Hair follicular keratinocyte (primary cell): ENCODE measurements at places on chromosomes 7 and 10. TPM values are rescaled to one million over a fixed set of nuclear protein-coding genes. Genes with fewer than 3 reads are reported as not detected.

Gene SPDYE1
- total RNA-seq, result not detected in 2 replicates

Gene FBXO24
- 0.65 and 0.70 TPM in 2 replicates for total RNA-seq

Gene SOSTDC1
- total RNA-seq, result 0.46 TPM in 1 of 2 replicates, not detected in the other

Gene BLNK
- 0.31 and 0.87 TPM in 2 replicates for total RNA-seq

Gene ZNF722
- total RNA-seq, result not detected in 2 replicates

Gene CACNB2
- not detected in 2 replicates for total RNA-seq

Gene VPS26A
- total RNA-seq, result 19.3 and 21.1 TPM in 2 replicates

Gene IQUB
- not detected in 2 replicates for total RNA-seq

Gene WASHC2C
- total RNA-seq, result 15.5 and 17.1 TPM in 2 replicates

Gene ZPBP
- total RNA-seq, result not detected in 2 replicates

Gene DNAJC12
- 0.23 and 0.57 TPM in 2 replicates for total RNA-seq

Gene IL2RA
- not detected in 2 replicates for total RNA-seq

Gene PRPF18
- total RNA-seq, result 19.2 and 19.7 TPM in 2 replicates

Gene TUBAL3
- 1.1 and 1.5 TPM in 2 replicates for total RNA-seq

Gene AS3MT
- 3.2 and 3.6 TPM in 2 replicates for total RNA-seq

Gene SORBS1
- 0.08 and 0.23 TPM in 2 replicates for total RNA-seq

Gene MRLN
- total RNA-seq, result not detected in 2 replicates

Gene AFAP1L2
- total RNA-seq, result 40.2 and 40.5 TPM in 2 replicates

Gene CDH23
- 1.2 TPM in 1 of 2 replicates, not detected in the other for total RNA-seq

Gene GDF2
- total RNA-seq, result not detected in 2 replicates

Gene MDFIC
- 9.7 and 14.0 TPM in 2 replicates for total RNA-seq

Gene KCNH2
- not detected in 2 replicates for total RNA-seq

Gene HSPA12A
- 3.7 and 7.1 TPM in 2 replicates for total RNA-seq

Gene SEMA3D
- total RNA-seq, result 0.04 and 0.08 TPM in 2 replicates

Gene C10orf62
- total RNA-seq, result not detected in 2 replicates

Gene SPDYE5
- total RNA-seq, result not detected in 2 replicates

Gene ZNF804B
- total RNA-seq, result not detected in 2 replicates

Gene CDK13
- 22.3 and 27.5 TPM in 2 replicates for total RNA-seq

Gene ANKRD61
- not detected in 2 replicates for total RNA-seq

Gene GPR85
- total RNA-seq, result 0.34 TPM in 1 of 2 replicates, not detected in the other

Gene PYROXD2
- total RNA-seq, result 1.5 and 1.6 TPM in 2 replicates

Gene TMEM229A
- not detected in 2 replicates for total RNA-seq

Gene C10orf143
- 2.0 TPM in 1 of 2 replicates, not detected in the other for total RNA-seq

Gene AKR1C3
- total RNA-seq, result 3.7 and 8.4 TPM in 2 replicates

Gene ZNF394
- 14.7 and 14.8 TPM in 2 replicates for total RNA-seq

Gene COBL
- total RNA-seq, result not detected in 2 replicates

Gene PRPS1L1
- not detected in 2 replicates for total RNA-seq

Gene SYT15
- total RNA-seq, result under 0.01 and 0.08 TPM in 2 replicates

Gene TAS2R4
- 0.08 and 0.61 TPM in 2 replicates for total RNA-seq

Gene NAT16
- total RNA-seq, result not detected in 2 replicates

Gene SPDYE2
- total RNA-seq, result not detected in 2 replicates

Gene STEAP2
- total RNA-seq, result 5.1 and 8.7 TPM in 2 replicates

Gene CARD11
- total RNA-seq, result 0.95 and 2.1 TPM in 2 replicates

Gene AGBL3
- total RNA-seq, result 0.46 and 1.0 TPM in 2 replicates

Gene CACNA2D1
- total RNA-seq, result 0.47 and 1.7 TPM in 2 replicates

Gene GPR37
- 0.34 and 0.78 TPM in 2 replicates for total RNA-seq

Gene IFIT1
- 0.19 and 2.0 TPM in 2 replicates for total RNA-seq

Gene CUBN
- total RNA-seq, result under 0.01 TPM in 2 replicates

Gene SLC13A1
- not detected in 2 replicates for total RNA-seq

Gene PPP1R9A
- total RNA-seq, result not detected in 2 replicates

Gene FOXI2
- not detected in 2 replicates for total RNA-seq
